Activated naive CD8-positive, alpha-beta T cell treated with anti-CD3 and anti-CD28 coated beads, Interleukin-2, amount 10 ng/mL, durations not matched to agents 7 days and 5 days (primary cell): ENCODE measurements at places on chromosomes 6 and 20. TPM values are rescaled to one million over a fixed set of nuclear protein-coding genes. Genes with fewer than 3 reads are reported as not detected.
A peak's percentile ranks its signal among the peaks of the same experiment; 100 is the strongest.

DNA sequence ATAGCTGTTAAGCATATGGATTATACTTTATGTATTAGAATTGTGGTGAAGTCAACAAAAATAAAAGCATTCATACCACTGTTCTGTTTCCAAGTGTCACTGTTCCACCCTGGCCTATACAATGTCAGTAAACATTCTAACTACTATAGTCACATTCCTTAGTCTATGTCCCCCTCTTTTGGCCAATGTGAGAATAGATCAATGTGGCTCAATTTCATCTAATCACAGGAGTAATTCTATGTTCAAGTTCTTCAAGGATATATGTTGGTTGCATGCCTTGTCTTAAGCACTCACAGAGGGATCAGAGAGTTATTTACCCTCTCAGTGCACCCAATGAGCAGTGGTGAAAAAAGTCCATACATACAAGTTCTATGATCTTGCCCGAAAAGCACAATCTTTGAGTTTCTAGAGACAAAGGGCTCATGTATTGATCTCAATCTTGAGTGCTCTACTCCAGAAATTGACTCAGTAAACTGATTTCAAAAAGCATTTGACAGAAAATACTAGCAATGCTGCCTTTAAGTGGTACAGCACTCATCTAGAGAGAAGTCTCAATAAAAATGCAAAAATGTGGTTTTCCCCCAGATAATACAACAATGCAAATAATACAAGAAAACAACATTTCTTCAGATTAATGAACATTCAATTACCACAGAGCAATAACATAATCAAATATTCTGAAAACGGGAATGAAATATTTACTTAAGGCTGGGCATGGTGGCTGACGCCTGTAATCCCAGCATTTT is 16.5 kb downstream of the SMLR1 start:
- H3K27ac ChIP-seq, result no peak overlapping the region
- no peak overlapping the region for H3K4me3 ChIP-seq
- no peaks in the 10 kb centered on the region for H3K27me3 ChIP-seq

- H3K36me3 ChIP-seq, result peaks cover 11% of the 10 kb centered on the region
- peaks cover 44% of the 10 kb centered on the region for H3K4me1 ChIP-seq
- no peak for DNase-seq
- no peak overlapping the region for H3K4me3 ChIP-seq
- H3K27ac ChIP-seq, result no peak overlapping the region
Measured at GRCh38 chr6:4936681-4937041, 67.2 kb downstream of the RPP40 start.

DNA sequence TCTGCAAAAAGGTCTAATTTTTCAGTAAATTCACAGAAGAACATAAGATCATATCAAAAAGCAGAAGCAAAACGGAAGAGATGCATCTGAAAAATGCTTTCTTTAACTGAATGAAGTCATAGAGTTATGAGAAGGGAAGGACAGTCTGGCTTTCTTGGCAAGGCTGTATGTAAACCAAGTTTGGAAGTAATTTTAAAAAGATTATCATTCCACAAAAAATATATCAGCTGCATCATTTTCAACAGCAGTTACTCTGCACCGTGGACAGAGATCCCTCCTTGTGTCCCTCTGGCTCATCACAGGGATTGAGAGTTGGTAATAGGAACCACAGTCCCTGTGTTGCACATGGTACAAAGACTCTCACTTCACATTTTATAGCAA is 258.5 kb downstream of the HIVEP2 start:
- H3K36me3 ChIP-seq, result peaks cover 6% of the 10 kb centered on the region
- no peaks in the 10 kb centered on the region for H3K27me3 ChIP-seq
- no peak for DNase-seq
- H3K27ac ChIP-seq, result no peak overlapping the region
- no peak overlapping the region for H3K4me3 ChIP-seq
- H3K4me1 ChIP-seq, result peaks cover 7% of the 10 kb centered on the region

- no peak for DNase-seq
- no peak overlapping the region for H3K27ac ChIP-seq
- no peaks in the 10 kb centered on the region for H3K27me3 ChIP-seq
- no peak overlapping the region for H3K4me3 ChIP-seq
- H3K4me1 ChIP-seq, result no peaks in the 10 kb centered on the region
Measured at GRCh38 chr6:21033575-21034026, 499.3 kb downstream of the CDKAL1 start.

DNA sequence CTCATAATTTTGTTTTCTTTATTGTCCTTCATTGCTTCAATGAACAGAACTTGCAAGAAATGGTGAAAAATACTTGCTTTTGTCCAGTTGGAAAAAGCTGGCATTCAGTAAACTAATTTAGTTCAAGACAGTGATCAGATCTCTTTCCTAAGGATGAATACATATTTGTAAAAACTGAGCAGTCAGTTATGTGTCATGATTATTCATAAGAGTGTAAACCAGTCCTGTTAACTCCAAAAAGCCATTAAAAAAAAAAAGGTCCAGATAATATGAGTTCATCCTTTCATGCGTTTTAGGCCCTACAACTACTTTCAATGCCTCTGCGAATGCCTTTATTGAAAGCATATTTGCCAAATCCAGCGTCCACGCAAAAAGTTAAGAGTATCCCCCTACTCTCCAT is 609 bp downstream of the PGM3 start:
- peak overlapping the region; percentile 97 for H3K4me3 ChIP-seq
- peaks cover 19% of the 10 kb centered on the region for H3K4me1 ChIP-seq
- peaks cover 2% of the 10 kb centered on the region for H3K36me3 ChIP-seq
- H3K27me3 ChIP-seq, result peaks cover 4% of the 10 kb centered on the region

DNA sequence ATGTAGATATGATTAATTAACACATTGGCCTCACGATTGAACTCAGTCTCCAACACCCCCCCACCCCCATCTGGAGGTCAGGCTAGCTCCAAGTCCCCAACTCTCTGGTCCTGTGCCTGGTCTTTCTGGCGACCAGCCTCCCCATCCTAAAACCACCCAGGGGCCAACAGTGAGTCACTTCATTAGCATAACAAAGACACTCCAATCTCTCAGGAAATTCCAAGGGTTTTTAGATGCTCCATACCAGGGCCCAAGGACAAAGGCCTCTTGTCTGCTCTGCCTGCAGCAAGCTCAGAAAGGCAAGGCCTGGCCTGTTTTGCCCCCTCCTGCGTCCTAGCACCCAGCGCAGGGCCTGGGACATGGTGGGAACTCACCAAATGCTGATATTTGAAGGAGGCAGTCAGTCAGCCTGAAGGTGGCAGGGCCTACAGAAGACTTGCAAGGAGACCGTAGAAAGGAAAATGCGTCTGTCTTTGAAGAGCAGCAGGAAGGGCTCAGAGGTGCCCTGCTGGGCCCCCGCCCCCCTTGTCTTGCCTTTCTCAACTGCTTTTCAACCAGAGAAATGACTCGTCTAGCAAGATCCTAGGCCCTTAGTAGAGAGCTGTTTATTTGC is 184.7 kb downstream of the CDH4 start:
- no peak overlapping the region for H3K27ac ChIP-seq
- H3K27me3 ChIP-seq, result peaks cover 7% of the 10 kb centered on the region
- no peaks in the 10 kb centered on the region for H3K4me1 ChIP-seq
- DNase-seq, result no peak
- no peaks in the 10 kb centered on the region for H3K36me3 ChIP-seq
- no peak overlapping the region for H3K4me3 ChIP-seq

DNA sequence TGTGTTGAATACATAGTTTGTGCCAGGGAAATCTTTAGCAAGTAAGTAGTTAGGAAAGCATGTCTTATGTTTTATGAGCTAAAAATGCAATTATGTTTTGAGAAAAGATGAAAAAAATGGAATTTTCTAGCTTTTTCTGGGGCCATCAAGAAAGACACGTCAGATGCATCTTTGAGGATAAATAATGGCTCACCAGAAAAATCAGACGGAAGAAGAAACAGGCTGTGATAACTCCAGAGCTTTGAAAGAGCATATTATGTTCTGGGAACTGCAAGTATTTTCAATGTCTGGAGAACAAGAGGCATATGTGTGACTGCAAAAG is 173.7 kb downstream of the CLVS2 start:
- H3K4me3 ChIP-seq, result no peak overlapping the region
- H3K36me3 ChIP-seq, result no peaks in the 10 kb centered on the region
- DNase-seq, result no peak
- no peak overlapping the region for H3K27ac ChIP-seq
- H3K27me3 ChIP-seq, result no peaks in the 10 kb centered on the region

DNA sequence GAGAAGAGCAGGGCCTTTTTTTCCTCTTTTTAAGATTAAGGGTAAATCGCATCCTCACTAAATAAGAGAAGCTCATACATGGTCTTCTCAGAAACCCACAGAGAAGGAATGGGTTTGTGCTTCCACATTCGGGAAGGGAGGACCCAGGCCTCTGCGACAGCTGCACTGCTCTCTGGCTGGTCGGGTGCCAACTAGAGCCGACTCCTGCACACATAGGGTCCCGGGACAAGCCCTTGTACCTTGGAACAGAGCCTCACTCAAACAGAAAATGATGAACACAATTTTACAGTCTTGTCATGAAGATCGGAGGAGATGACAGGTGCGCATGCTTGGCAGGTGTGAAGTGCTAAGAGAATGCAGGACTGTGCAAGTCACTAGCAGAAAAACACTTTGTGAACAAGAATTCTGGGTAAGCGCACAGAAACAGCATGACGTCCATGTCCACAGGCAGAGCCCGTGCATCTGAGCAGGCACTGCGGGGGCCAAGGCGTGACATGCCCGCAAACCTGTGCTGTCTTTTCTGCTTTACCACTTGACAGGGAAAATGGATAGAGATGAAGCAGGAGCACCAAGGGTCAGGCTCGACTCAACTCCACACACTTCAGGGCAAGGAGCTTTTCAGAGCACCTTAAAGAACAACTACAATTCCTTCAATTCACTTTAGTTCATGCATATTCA is 101.0 kb upstream of the MPC1 start:
- H3K36me3 ChIP-seq, result peaks cover 10% of the 10 kb centered on the region
- no peaks in the 10 kb centered on the region for H3K27me3 ChIP-seq
- no peak overlapping the region for H3K27ac ChIP-seq
- no peak overlapping the region for H3K4me3 ChIP-seq
- no peak for DNase-seq

GRCh38 chr6:105204331-105204730 is 24.5 kb upstream of the POPDC3 start:
- no peak overlapping the region for H3K27ac ChIP-seq
- H3K4me3 ChIP-seq, result no peak overlapping the region
- H3K4me1 ChIP-seq, result no peaks in the 10 kb centered on the region

DNA sequence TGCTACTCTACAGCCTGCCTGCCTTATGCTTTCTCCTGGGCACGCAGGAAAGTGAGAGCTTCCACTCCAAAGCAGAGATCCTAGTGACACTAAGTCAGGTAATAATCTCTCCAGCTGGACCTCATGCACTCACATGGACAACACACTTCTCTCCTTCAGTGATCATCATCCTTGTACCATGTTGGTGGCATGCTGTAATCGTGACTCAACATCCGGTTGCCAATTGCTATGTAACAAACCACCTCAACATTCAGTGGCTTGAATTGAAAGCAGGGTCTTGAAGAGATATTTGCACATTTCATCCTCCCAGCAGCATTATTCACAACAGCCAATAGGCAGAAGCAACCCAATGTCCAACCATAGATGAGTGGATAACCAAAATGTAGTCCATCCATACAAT is 40.3 kb upstream of the PPP1R3G start:
- H3K36me3 ChIP-seq, result no peaks in the 10 kb centered on the region
- H3K27me3 ChIP-seq, result no peaks in the 10 kb centered on the region
- H3K4me1 ChIP-seq, result no peaks in the 10 kb centered on the region
- H3K4me3 ChIP-seq, result no peak overlapping the region

DNA sequence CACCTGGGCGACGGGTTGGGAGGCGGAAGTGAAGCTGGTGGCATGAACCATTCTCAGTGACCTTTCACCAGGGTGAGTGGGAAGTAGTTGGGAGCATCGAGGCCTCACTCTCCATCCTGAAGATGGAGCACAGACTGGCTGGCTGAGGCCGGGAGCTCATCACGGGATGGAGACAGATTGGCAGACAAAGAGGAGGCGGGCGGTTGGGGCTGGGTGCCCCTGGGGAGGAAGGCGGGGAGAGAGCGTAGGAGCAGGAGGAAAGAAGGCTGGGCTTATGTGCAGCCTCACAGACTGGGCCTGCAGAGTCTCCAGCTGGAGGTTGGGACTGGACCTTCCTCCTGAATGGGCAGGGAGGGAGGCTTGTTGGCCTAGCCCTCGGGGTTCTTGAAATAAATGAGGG is 44.2 kb upstream of the SCRT2 start:
- peaks cover 1% of the 10 kb centered on the region for H3K27me3 ChIP-seq
- DNase-seq, result no peak
- H3K4me3 ChIP-seq, result no peak overlapping the region

- peaks cover 2% of the 10 kb centered on the region for H3K36me3 ChIP-seq
- no peak overlapping the region for H3K4me3 ChIP-seq
- DNase-seq, result no peak
- H3K27me3 ChIP-seq, result peaks cover 48% of the 10 kb centered on the region
Measured at GRCh38 chr6:27275025-27275956, 27.8 kb downstream of the PRSS16 start.

DNA sequence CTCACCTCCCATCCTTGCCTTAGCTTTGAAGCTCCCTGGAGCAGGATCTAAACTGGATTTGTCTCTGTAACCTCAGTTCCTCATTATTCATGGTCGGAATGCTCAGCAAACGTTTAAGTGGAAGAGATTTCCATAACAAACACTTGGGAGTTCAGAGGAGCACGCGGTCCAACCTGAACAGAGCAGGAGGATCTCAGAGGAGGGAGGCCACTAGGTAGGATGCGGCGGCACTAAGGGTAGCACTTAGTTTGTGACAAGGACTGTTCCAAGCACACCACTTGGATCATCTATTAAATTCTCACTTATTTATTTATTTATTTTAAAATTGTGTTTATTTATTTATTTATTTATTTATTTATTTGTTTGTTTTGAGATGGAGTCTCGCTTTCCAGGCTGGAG is 13.3 kb upstream of the CCN5 start:
- no peak for DNase-seq
- H3K27ac ChIP-seq, result no peak overlapping the region
- no peaks in the 10 kb centered on the region for H3K36me3 ChIP-seq

GRCh38 chr6:49743429-49743828 is 759 bp downstream of the CRISP3 start:
- DNase-seq, result no peak
- H3K4me1 ChIP-seq, result no peaks in the 10 kb centered on the region
- H3K4me3 ChIP-seq, result no peak overlapping the region

DNA sequence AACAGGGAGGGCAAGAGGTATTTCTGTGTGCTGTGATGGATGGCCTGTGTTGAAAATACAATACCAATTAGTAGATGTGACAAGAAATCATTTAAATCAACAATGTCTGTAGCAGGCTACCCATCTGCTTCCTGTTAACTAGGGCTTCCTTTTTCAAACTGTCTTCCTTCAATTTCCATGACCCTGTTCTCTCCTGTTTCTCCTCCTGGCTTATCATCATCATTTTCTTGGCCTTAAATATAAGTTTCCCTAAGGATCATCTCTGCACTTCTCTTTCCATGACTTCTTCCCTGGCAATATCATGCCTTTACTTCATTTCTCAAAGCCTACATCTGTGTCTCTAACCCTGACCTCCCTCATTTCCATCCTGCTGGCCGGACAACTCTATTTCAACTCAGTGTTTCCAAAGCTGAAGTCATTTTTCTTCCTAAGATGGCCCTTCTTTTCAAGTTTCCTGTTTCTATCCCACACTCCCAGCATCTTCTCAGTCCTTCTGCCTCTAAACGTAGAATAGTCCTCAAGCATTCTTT is 18.2 kb downstream of the ZC2HC1B start:
- no peak for DNase-seq
- H3K4me3 ChIP-seq, result no peak overlapping the region
- H3K27me3 ChIP-seq, result peaks cover 6% of the 10 kb centered on the region
- H3K27ac ChIP-seq, result no peak overlapping the region

CLPSL1 gene
- not detected for total RNA-seq

GMNN gene
- total RNA-seq, result 53.5 TPM

TMEM14C gene
- 44.2 TPM for total RNA-seq

OR12D3 gene
- total RNA-seq, result not detected

PRL gene
- not detected for total RNA-seq

REPS1 gene
- 50.5 TPM for total RNA-seq

MUC21 gene
- total RNA-seq, result not detected

RGS17 gene
- total RNA-seq, result not detected
